ENCODE measurements at places on chromosomes 2 and 18.

- DNase-seq: no peak
Measured at GRCh38 chr2:98459496-98460175, 15.0 kb downstream of the INPP4A start.

GRCh38 chr18:42549596-42549995 lies 565.9 kb downstream of the RIT2 start:
- no peak for DNase-seq

DNA sequence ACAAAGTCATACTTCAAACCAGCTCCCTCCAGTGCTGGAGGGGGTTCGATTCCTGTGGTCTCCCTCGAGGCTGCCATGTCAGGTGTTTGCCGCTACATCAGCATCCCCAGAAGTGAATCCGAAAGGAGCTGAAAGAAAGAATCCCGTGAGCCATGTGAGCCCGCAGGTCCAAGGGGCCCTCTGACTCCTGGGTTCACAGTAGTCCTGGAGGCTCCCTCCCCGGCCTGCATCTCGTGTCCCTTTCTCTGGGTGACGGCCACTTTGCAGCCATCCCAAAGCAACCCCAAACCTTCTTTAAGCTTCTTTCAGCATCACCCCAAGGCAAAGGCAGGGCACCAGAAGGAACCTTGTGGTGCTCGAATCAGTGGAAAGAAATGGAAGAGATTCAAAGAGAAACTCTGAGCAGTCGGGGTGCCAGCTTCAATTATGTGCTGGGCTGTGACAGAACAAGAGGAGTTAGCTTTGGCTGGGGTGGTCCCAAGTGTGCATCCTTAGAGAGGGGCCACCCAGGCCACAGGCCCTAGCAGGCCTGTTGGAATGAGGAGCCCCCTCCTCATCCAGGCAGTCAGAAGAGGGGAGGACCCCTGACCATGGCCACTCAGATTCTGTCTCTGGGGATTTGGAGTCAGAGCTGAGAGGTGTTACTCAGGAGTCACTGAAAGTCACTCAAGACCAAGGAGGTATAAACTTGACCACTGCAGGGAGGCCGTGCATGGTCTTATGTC lies 59.7 kb downstream of the CIB4 start:
- DNase-seq: no peak

DNA sequence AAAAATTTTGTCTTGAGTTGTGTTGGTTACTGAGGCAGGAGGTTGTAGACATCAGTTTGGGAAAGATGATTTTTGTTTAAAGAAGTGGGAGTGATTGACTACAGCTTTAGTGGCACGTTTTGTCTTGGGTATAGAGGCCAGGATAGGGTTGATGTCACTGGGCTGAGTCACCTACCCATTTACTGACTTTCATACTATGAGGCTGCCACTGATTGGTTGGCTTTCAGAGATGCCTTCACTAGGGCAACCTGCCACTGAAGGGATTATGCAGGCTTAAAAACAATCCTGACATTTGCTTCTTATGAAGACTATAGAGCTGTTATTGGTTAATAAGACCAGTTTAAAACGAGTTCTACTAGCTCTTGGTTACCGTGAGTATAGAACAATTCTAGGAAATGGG lies 479.1 kb downstream of the SOX11 start:
- DNase-seq: no peak

GRCh38 chr2:9033385-9034168 lies 30.1 kb upstream of the MBOAT2 start:
- DNase-seq: no peak
